Motor neuron (in vitro differentiated cells): ENCODE measurements at places on chromosomes 6 and 20.
A peak's percentile ranks its signal among the peaks of the same experiment; 100 is the strongest.

DNA sequence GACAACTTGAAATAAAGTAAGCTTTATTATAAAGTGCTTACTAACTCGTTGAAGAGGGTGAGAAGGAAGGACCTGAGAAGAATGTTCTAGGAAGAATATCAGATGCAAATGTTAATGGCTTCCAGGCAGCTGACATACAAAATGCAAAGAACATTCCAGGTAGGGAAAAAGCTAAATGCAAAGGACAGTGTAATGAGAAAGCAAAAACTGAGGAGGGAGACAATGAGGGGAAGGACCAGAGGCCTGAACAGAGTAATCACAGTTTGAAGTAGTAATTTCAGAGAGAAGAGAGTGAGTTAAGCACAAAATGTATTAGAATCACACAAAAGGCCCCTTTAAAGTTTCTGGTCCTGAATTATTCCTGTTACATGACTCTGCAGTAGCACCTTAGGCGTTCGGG is 81.3 kb downstream of the HMGCLL1 start:
- ATAC-seq, result peak; percentile 39

GRCh38 chr20:853406-853996 is 20.0 kb downstream of the FAM110A start:
- no peak for ATAC-seq

DNA sequence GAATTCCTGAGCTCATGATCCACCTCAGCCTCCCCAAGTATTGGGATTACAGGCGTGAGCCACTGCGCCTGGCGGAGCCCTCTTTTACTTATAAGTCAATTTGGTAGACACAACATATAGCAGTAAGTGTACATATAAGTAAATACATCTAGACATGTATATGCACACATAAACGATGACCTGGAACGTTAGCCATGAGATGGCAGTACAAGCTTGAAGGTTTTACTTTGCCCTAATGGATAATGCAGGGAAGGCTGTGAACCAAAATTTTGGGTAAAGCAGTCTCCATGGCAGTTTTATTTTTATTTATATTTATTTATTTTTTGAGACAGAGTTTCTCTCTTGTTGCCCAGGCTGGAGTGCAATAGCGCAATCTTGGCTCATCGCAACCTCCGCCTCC is 2.4 kb upstream of the GNMT start:
- no peak for ATAC-seq

- no peak for ATAC-seq
Measured at GRCh38 chr6:8245726-8246125, 143.4 kb upstream of the EEF1E1 start.

DNA sequence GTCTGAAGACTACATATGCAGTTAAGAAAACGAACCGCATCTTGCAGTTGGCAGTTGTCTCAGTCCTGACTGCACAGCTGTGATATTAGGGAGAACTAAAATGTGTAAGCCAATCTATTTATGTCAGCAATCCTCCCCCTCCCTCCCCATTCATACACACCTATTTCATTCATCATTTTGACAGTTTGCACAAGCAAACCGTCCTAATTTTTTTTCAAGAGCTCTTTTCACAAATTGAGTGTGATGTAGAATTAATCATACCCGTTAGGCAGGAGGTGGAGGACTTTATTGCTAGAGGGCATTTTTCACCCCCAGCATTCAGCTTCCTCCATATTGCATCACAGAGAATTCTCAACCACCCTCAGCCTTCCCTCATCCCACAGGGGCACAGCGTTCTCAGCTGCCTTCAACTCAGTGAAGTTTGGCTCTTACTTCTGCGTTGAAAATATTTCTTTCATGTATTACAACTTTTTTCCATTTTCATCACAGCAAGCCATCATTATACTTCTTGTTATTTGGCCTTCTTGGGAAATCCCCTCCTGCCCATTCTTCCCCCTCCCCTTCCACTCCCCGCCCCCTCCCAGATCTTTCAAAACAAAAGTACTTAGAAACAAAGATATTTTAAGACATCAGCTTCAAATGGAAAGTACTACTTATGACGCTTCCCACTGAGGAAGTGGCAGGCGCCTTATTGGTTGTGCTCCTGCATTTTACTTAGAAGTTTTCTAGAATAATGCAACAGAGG is 37.5 kb downstream of the NOX3 start:
- peak; percentile 64 for ATAC-seq

- no peak for ATAC-seq
Measured at GRCh38 chr6:113629975-113630737, 227.0 kb upstream of the MARCKS start.

DNA sequence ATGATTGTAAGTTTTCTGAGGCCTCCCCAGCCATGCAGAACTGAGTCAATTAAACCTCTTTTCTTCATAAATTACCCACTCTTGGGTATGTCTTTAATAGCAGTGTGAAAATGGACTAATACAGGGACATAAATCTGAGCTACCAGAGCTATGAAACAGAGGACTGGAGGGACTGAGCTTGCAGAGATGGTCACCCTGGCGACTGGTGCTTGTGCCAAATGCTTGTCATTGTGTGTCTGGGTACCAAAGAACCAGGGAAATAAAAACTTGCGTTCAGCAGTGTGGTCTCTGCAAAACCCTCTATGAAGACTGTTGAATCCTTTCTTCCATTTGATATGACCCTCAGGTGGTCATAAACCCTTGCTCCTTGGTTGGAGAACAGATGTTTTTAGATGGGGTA is 105.1 kb upstream of the PRL start:
- ATAC-seq, result peak; percentile 99

- ATAC-seq, result peak; percentile 34
Measured at GRCh38 chr20:4633780-4634179, 87.9 kb upstream of the PRND start.

DNA sequence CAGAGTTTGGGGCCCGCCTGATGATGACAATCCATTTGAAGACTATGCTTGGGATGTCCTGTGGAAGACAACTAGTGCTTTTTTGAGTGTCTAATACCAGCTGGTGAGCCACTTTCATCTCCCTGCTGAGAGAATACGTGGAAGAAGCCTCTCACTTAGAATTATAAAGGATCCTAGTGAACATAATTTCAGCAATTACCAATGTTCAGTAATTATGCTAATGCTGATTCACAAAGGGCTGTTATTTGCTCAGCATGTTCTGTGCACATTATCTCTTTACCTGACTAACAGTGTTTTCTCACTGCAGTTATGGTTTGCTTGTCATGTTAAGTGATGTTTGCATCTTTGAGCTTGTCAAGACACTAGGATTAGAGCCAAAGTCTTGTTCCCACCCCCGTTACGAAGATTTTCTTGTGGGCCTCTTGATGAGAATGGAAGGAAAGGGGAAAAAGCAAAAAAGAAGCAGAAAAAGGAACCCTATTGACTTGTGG is 282.1 kb upstream of the CHD6 start:
- no peak for ATAC-seq

DNA sequence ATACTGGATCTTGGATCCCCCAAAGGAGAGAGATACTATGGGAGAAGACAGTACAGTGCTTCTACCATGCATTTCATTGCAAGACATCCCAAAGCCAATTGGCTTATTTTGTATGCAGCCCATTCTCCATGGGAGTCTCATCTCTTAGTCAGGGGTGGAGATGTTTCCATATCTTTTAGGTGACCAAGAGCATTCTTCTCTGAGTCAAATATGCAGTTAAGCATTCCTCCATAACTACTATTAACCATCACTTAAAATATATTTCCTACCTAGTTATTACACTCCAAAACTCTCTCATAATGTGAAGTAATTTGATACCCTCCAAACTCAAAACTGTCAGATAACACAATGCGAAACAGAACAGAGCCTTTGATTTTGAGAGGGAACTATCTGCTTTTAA is 542.6 kb downstream of the HDGFL1 start:
- ATAC-seq, result no peak

DNA sequence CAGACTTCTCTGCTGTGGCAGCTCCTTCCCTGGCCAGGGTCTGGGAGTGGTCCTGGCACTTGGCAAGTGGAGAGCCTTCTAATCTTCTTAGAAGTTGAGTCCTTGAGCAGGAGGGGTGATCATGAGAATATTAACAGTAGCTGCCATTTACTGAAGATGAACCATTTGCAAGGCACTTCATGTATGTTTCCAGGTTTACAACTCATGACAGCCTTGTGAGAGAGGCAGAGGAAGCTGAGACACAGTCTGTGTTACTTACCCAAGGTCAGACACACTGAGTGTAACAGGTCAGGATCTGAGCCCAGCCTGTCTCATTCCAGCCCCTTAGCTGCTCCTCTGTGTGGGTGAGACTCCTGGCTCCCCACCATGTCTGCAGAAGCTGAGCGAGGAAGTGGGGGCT is 45.5 kb upstream of the SRF start:
- ATAC-seq, result no peak

DNA sequence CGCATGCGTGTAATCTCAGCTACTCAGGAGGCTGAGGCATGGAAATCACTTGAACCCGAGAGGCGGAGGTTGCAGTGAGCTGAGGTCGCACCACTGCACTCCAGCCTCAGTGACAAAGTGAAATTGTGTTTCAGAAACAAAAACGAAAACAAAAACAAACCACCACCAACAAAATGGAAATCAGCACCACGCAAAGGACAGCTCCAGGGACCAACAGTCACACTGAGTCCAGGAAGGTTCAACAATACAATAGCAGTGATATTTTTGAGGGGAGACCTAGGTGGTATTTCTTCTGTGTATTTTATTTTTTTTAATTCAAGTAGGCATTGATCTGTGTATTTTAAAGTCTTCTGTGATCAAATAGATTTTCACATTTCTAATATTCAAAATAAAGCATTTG is 9.8 kb downstream of the HLA-F start:
- no peak for ATAC-seq

GRCh38 chr6:139743664-139744437 is 369.4 kb upstream of the CITED2 start:
- ATAC-seq, result no peak

DNA sequence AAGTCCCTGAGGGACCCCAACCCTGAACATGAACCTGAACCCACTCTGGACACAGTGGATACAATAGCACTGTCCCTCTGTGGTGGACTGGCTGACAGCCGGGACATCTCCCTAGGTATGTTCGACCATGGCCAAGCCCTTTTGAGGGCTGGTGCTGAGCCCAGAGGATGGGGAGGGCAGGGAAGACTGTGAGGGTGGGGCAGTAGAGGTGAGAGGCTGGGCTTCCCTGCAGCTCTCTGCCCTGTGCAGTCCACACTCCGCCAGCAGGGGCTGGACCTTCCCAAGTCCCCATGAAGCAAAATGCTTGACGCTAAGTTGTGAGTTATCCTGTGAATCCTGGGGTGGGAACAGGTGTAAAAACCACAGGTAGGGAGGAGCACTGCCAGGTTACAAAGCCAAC is 11.5 kb downstream of the LPIN3 start:
- ATAC-seq, result no peak

DNA sequence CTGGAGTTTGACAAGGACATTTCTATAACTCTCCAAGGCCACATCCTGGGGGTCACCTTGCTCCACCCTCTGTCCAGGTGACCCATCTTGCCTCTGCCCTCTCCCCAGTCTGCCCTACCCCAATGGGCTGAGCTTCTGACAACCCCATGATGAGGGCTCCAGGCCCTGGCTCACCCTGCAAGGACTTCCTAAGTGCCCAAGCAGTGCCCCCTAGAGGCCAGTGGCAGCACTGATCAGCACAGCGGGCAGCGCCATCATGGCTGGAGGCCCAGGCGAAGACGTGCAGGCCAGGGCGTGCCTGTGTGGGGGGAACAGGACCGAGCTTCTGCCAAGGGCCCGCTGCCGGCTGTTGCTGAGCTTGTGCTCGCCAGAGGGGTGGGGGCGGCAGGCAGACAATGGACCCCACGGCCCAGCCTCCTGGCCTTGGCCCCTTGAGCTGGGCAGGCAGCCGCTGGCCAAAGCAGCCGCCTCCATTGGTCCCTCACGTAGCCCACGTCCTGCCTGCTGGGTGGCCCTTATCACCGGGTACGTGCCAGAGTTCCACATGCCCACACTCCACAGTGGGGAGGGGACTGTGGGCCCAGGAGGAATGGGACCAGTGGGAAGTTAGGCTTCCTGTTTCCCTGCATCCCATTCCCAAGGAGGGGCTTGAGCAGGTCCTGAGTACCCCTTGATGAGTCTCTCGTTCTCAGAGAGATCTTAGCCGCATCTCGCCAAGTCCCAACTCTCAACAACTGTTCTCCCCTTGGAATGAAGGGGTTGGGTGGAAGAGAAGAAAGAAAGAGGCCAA is 64.3 kb downstream of the MRPL14 start:
- no peak for ATAC-seq

GRCh38 chr20:51244466-51244865 is 221.6 kb upstream of the KCNG1 start:
- ATAC-seq, result no peak

- no peak for ATAC-seq
Measured at GRCh38 chr6:106102967-106103727, 17.0 kb downstream of the PRDM1 start.

GRCh38 chr6:6885521-6886170 is 222.1 kb upstream of the RREB1 start:
- peak; percentile 36 for ATAC-seq

DNA sequence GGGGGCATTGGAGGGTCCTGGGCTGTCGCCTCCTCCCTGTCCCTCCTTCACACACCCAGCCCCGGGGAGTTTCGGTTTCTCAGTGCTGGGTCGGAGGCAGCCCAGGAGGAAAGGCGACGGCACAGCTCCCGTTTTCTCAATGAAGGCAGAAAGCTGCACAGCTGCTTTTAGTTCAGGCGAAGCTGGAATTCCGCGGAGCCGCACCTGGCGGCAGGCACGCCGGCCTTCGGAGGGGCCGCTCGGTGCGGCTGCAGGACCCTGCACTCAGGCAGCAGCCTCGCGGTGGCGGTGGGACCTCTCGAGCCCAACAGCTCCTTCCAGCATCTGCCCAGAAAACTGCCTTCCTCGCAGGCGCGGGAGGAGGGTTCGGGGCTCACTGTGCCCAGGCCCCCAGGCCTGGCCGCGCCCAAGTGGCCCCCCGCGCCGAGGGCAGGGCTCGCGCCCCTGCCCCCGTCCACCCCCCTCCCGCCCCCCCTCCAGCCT is 4.6 kb downstream of the FOXQ1 start:
- ATAC-seq, result no peak

GRCh38 chr6:169592558-169592957 is 109.3 kb downstream of the WDR27 start:
- ATAC-seq, result no peak

- ATAC-seq, result no peak
Measured at GRCh38 chr6:147000545-147001488, 203.4 kb upstream of the STXBP5 start.

GRCh38 chr6:149031859-149032598 is 285.2 kb downstream of the UST start:
- ATAC-seq, result no peak

DNA sequence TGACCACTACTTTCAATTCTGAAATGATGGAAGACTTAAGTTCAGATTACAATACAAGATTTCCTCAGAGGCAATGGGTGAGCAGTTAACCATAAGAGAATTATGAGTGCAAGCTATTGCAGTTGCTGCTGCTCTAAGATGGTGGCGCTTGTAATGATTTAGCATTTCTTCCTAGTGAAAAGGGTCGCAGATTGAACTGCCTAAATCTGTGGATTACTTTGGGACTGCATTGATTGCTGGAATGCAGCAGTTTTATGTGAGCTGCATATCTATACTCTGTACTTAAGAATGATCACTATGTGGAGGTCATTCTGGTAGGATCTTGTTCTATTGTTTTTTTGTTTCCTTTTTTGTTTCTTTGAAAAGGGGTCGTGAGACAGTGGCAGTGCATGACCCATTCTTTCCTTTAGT is 5.3 kb downstream of the SCAF8 start:
- no peak for ATAC-seq

- ATAC-seq, result peak; percentile 92
Measured at GRCh38 chr6:56517155-56517745, 125.4 kb downstream of the DST start.

- ATAC-seq, result no peak
Measured at GRCh38 chr20:50634191-50634590, 57.2 kb downstream of the RIPOR3 start.

- no peak for ATAC-seq
Measured at GRCh38 chr6:108806665-108807064, 41.6 kb upstream of the ARMC2 start.
